ENCODE measurements at places on chromosomes 2 and 18.

GRCh38 chr2:56130463-56131070, 53.2 kb upstream of the CCDC85A start:
- DNase-seq = peak; percentile 41

- DNase-seq = no peak
These were observed 794.4 kb upstream of the ID2 start for GRCh38 chr2:7887441-7887840.

- DNase-seq = no peak
These were observed 177.8 kb downstream of the ST6GAL2 start for GRCh38 chr2:106708209-106708608.

GRCh38 chr2:112486895-112487294, 4.9 kb downstream of the TTL start:
- no peak for DNase-seq

- peak; percentile 78 for DNase-seq
These were observed 157.2 kb downstream of the DDX1 start for GRCh38 chr2:15748736-15749323.

GRCh38 chr2:9782197-9782719, 61.0 kb upstream of the TAF1B start:
- no peak for DNase-seq

- DNase-seq = peak; percentile 61
These were observed 26.1 kb downstream of the KCTD18 start for GRCh38 chr2:200483729-200484198.

GRCh38 chr2:65392609-65393008, 39.8 kb downstream of the SPRED2 start:
- DNase-seq = no peak

DNA sequence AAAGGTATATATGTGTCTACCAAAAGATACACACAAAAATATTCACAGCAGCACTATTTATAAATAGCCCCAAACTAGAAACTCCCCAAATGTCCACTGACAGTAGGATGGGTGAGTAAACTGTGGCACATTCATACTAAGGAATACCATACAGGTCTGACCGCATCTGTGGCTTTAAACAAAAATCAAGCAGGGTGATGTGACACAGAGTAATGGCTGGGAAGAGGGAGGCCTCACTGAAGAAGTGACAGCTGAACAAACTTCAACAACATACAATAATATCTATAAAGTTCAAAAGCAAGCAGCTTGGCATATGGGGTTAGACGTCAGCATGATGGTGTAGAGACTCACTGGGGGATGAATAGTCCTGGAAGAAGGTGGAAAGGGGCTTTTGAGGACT, 115.1 kb upstream of the PPP1CB start:
- DNase-seq = no peak

GRCh38 chr2:197136452-197136851, 174.1 kb downstream of the ANKRD44 start:
- DNase-seq = no peak

DNA sequence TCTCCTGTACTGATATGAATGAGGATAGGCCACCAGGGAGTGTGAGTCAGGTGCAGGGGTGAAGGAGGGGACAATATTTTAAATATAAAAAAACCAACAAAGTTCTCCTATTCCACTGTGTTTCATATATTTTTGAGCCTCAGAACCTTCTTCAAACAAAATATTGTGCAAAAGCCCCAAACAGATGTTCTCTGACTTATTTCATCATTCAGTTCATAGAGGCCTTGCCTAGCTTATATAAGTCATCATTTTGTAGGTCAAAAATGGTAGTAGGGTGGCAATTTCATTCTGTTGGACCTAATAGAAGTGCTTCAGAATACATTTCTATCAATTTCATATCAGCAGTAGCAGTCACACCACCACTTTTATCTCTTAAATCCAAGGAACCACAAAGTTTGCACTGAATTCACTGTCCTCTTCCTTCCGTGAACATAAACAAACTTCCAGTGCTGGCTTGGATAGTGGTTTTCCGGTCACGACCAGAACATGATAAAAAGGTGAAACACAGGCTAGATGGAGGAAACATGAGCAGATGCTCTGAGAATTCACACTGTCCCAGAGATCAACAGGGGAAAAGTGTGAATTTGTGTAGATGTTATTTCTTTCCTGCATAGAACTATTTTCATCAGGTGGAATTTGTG, 99.1 kb downstream of the EN1 start:
- no peak for DNase-seq

- no peak for DNase-seq
These were observed 1.4 kb upstream of the IL36B start for GRCh38 chr2:113054066-113054465.

DNA sequence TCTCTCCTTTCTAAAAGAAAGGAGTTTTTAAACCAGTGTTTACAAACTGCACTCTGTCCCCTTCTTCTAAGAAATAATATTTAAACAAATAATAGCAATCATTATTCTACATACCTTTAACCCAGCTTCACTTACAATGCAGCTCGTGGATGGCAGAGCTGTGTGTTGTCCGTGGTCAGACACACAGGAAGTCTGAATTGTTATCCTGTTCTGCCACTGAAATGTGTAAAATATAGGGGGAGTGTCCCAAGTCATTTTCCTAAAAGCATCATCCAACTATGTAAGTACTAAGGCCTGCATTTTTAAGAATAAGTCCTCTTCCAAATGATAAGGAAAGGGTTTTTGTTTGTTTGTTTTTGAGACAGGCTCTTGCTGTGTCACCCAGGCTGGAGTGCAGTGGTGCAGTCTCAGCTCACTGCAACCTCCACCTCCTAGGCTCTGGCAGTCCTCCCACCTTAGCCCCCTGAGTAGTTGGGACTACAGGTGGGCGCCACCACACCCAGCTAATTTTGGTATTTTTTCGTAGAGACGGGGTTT, 2.7 kb upstream of the PPP4R1 start:
- DNase-seq = no peak

DNA sequence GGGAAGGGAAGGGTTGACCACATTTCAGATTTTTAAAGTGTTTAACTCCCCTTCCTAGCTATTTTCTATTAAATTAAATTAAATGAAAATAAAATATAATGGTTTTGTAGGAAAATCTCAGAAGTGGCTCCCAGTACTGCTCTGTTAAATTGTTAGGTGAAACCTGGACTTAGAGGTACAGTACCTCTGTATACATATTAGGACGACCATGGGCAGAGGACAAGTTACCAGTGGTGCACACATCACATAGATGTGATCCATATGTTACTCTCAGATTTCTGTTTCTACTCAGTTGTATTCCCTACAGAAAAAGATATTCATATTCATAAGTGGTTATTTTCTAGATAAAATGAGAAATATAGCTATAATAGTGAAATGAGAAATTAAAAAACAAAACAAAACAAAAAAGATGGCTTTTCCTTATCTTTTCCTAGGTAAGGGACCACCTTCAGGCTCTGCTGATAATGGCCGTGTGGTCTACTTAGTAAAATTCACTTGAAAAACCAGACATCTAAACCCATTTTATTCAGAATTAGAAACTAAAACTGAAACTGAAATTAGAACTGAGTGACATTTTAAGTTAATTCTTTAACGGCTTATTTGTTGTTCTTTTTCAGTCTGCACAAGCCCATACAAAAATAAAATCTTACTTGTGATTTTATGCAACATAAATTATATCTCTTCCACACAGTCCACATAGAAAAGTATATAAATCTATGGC, 832.5 kb upstream of the CHAC2 start:
- DNase-seq = no peak

- no peak for DNase-seq
These were observed 702.9 kb downstream of the ERBB4 start for GRCh38 chr2:211835695-211836094.

DNA sequence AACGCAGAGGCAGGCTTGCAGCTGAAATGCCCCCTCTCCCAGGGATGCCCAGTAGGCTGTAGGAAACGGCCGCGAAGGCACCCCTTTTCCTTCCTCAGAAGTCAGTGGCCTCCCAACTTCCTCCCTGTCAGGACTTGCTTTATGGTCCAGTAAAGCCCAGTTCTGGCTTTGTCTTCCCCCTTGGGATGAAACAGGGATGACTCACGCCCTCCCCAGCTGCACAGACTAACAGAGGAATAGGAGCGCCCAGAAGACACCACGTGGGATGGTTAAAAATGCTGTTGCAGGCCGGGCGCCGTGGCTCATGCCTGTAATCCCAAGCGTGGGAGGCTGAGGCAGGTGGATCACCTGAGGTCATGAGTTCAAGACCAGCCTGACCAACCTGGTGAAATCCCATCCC, 6.9 kb downstream of the CREG2 start:
- DNase-seq = no peak

DNA sequence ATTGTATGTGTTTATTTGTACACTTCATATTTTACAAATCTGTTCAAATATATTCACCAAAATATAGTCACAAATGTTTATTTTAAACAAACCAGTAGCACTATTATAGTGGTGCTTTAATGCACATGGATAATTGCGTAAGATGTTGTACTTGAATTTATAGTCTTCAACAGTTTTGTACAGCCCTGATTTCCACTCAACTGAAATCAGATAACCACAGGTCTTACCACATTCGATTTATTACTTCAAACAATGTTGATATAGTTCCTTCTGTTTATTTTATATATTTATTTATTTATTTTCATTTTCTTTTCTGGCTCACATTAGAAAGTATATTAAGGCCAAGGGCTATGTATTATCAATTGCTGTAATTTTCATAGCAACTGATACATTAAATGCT, 99.4 kb upstream of the ZNF804A start:
- no peak for DNase-seq

- no peak for DNase-seq
These were observed 62.7 kb upstream of the NT5C1B start for GRCh38 chr2:18651842-18652774.

GRCh38 chr18:31720867-31721266, 36.5 kb upstream of the B4GALT6 start:
- no peak for DNase-seq

DNA sequence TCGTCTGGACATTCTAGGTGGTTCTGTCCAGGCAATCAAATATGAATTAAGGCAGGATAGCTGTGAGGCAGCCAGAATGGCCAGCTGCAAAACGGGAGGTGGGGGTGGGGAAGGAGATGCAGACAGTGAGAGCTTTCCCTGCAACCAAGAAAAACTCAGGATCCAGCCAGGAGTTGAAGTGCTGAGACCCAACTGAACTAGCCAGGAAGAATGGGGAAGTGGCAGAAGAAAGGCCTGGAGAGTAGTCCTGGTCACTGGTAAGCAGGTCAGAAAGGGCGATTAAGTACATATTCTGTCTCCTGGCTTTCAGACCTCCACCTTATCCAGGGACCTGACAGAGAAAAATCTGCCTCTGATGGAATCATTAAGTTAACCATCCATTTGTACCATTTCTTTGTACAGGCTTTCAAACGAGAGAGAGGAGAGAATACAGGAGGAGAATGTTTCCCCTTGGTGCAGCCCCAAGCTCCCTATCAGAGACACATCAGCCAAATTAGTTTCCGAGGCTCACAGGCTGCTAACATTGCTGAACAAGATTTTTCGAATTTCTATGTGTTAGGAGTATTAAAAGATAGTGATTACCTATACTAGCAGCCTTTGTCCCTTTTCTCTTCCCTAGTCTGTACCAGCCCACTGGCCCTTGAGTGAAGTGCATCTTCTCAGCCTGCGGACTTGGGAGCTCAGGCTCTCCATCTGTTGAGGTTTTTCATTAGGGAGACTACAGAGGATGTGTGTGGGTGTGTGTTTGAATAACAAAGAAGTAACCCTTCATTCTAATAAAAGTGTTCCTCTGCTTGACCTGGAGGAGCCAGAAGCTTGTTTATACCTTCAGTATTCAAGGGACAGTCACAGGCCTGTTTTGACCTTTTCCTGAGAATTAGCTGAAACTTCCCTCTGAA, 12.5 kb upstream of the HOXD1 start:
- DNase-seq = no peak

DNA sequence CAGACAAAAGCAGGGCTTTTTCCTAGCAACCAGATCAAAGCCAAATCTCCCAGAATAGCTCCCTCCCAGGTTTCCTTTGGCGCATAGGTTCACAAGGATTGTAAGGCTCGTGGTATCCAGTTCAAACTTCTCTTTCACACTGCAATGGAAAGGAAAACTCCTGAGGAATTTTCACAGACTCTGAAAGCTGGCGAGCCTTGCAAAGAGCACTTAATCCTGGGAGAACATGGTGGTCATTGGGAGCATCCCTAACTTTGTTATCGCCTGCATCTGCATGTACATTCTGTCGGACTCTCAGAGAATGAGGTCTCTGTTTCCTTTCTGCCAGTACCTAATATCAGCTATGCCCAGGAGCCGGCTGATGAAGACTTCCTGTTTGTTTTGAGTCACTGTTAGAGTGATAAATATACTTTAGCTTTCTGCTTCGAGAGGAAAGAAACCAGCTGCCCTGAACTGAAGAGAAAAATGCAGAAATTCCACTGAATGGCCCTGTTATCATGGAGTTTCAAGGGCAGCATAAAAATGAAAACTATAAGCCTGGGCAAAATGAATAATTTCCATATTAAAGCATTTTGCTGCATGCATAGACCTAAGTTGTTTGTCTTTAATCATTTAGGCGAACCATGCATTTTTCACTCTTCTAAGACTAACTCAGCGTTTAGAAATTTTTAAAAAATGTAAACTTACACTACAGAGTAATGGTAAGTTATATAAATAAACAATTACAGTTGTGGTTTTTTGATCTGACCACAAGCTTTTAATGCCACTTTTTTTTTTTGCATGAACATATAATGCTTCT, 76.4 kb upstream of the ZEB2 start:
- no peak for DNase-seq

DNA sequence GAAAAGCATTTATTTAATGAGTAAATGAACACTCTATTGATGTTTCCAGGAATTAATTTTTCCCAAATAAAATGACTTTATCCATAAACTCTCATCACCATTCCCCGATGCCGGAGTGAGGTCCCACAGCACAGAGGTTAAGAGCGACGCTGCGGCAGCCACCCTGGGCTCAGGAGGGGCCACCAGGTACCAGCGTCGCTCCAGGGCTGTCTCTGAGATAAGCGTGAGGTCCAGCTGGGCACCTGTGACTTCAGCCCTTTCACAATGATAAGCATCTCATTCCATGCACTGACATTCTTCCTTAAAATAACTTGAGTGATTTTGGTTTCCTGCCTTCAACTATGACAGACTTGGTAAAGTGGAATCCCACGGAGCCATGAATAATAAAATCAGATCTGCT, 182.1 kb downstream of the TWIST2 start:
- DNase-seq = no peak

DNA sequence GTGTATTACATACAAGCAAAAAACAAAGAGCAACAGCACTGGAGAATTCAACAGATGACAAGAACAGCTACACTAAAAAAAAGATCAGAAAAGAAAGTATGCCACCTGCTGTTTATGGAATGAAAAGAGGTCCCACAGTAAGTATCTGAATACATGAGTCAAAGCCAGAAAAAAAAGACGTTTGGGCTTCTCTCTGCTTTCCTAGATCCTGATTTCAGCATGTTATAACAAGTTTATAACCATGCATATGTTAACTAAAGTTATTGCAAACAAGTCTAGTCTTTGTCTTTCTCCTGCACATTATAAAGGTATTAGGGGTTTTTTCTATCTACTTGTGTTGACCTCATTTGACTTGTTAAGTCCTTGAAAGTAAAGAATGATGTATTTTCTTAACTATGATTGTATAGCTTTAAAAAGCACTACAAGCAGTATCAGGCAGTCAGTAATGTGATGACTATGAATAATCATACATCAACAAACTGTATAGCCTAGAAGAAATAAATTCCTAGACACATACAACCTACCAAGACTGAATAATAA, 108.5 kb upstream of the COL5A2 start:
- peak; percentile 10 for DNase-seq
